Stimulated activated CD4-positive, alpha-beta T cell treated with anti-CD3 and anti-CD28 coated beads, TNF-alpha, amount 100 ng/mL, for 24 hours (primary cell): ENCODE measurements at places on chromosomes 1 and 21.

GRCh38 chr1:246043556-246043955 lies 463.5 kb downstream of the SMYD3 start:
- DNase-seq = no peak

DNA sequence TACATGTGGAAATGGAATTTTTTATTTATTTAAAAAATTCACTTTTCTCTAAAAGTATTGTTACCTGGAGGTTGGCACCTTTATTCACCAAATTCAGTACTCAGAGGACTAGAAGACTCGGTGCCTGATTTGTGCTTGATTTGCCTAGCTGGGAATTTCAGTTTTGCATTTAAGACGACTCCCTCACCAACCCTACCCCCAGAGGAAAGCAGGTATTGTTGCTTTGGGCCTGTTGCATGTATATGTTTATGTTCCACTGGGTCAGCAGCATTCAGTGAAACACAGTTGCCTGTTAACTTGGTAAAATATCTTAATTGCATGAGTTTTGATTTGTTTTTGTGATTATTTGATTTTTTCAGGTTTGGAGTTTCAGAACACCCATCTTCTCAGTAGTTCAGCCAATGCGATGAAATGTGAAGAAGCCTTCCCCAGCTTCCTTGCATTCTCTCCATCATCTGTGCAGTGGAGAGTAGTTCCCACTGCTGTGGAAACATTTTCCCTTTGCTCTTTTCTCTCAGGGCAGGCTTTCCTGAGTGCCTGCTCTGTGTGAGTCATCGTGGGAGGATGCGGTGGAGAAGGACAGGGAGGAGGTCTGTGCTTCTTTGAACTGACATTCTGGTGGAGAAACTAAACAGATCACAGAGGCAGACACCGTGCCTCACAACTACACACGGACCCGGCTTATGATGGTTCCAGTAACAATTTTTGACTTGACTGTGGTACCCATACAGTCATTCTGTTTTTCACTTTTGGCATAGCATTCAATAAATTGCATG lies 6.4 kb downstream of the ADARB1 start:
- DNase-seq = no peak

- DNase-seq = no peak
Measured at GRCh38 chr21:33027401-33028286, 1.9 kb downstream of the OLIG2 start.

DNA sequence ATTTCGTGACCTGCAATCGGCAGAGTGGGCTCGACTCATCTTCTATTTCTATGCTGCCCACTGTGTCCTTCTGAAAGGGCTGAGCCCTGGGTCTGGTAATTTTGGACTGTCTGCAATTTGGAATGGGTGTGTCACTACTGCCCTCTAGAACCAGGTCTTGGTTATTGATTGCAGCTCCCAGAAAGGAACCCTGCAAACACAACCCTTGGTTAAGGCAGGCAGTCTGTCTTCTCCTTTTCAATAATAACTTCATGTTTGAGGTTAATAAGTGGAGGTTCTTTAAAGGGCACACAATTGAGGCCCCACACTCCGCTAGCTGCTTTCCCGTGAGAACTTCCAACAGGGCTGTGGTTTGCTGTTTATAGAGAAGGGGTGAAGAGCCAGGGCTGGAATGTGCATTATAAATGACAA lies 79.9 kb upstream of the LYST start:
- DNase-seq = no peak

DNA sequence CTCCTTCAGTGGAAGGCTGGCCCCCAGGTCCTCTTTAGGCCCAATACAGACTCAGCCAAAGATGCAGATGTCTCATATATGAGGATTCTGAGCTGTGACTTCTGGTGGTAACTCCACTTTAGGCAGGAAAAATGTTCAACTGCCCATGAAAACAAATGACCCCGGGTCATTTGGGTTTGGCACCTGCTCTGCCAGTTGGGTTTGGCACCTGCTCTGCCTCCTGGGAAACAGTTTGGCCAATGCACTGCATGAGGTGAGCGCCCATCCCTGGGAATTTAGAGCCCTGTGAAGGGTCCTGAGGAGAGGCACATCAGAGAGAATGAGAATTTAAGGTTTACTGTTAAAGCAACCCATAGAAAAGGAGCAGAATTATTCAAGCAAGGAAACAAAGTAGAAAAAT lies 45.3 kb downstream of the B3GALT5 start:
- no peak for DNase-seq
